ENCODE measurements at places on chromosomes 6 and 20.

DNA sequence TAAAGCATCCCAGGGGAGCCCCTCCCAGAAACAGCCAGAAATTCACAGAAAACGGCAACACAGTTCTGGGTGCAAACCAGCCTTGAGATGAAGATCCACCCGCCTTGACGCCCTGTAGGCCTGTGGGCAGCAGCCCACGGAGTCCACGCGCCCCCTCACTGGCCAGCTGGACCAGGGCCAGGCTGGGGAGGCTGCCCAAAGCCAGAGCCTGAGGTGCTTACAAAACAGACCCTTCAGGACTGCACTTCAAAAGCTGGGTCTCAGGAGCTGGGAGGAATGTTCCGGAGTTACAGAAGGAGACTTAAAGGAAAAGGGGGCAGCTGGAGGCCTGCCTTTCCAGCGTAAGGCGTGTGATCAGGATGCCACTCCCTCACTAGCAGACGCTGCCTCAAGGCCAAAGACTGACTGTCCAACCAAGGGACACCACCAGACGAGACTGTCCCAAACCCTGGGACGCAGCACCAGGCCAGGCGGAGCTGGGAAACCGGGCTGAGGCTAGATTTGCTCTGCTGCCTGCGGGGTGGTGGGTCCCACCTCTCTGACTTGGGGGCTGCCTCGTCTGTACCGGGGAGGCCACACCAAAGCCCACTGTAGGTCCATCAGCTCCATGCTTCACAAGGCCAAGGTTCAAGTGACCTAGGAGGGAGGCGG, 48.1 kb downstream of the RRBP1 start:
- DNase-seq = peak; percentile 37

- no peak for DNase-seq
Observed at GRCh38 chr20:9110365-9110764, 41.5 kb downstream of the PLCB4 start.

DNA sequence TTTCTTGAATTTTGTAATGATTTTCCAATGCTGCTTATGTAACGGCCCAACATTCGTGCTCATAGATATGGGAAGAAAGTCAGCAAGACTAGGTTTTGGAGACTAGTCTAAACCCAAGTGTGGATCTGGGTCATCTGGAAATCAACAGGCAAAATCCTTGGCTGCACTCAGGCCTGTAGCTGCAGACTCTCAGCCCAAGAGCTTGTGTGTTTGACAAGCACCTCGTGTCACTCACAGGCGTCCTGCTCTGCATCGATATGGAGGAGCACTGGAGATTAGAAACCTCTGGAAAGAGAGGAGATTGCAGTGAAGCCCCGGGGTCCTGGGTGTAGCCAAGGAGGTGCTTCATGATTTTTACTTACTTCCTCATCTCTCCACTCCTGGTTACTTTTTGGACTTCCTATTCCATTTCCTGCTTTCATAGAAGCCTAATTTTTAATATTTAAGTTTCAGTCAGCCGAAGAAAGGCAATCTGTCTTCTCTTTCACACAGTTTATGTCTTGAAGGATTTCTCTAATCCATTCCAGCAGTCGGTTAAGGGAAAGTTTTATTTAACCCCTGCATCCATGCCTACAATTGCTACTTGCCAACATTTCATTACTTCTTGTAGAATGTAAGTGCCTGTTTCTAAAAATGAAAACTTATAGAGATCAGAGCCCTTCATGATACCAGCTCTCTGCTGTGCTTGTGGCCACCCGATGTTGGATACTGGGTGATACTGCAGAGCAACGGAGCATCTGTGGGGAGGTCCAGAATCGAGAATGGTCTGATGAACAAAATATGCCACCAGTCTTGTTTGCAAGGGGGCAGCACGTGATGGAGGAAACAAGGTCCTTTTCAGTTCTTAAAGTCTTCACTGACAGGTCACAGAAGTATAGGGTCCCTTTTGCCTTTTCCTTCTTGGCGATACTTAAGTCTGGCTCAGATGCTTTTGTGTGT, 296.3 kb downstream of the QKI start:
- no peak for DNase-seq

DNA sequence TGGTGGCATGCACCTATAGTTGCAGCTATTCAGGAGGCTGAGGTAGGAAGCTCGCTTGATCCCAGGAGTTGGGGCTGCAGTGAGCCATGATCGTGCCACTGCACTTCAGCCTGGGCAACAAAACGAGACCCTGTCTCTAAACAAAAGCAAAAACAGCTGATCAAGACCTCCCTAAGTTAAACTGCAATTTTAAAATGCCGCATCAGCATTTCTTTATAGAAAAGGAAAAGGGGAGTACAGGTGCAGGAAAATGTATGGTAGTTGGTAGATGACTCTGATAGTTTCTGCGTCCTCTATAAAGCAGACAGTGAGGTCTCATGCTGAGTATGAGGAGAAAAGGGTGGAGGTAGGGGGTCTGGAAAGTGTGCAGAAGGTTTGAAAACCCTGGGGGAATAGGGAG, 8.9 kb upstream of the TBCC start:
- no peak for DNase-seq

DNA sequence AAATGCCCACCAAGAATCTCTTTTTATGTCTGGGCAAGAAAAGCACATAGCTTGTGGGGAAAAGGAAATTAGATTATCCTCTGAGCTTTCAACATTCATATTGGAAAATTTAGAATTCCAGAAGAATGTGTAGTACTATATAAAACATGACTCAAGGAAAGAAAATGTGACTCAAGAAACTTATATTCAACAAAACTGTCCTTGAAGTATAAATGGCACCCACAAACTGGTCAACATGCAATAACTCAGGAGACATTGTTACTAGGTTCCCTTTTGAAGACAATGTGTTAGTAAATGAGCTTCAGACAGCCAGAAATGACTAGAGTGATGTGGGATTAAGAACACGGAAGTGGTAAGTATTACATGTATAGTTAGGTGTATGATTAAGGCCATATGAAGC, 26.1 kb upstream of the TINAG start:
- no peak for DNase-seq

GRCh38 chr6:514396-514978, 122.9 kb downstream of the IRF4 start:
- no peak for DNase-seq

DNA sequence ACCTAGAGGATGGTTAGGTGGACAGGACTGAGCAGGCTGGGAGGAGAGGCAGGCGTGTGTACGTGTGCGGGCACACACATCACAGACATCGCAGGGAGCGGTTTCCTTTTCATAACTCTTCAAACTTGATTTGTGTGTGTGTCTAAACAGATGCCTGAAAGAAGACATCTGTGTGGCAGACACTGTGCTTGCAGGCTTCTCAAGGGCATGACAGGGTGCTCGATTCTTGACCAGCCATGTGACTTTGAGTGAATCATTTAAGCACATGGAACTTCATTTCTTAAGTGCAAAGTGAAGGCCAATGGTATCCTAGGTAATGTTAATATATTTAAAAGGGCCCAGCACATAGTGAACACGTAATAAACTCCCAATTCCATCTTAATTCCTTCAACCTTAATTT, 186.5 kb downstream of the SCP2D1 start:
- no peak for DNase-seq

DNA sequence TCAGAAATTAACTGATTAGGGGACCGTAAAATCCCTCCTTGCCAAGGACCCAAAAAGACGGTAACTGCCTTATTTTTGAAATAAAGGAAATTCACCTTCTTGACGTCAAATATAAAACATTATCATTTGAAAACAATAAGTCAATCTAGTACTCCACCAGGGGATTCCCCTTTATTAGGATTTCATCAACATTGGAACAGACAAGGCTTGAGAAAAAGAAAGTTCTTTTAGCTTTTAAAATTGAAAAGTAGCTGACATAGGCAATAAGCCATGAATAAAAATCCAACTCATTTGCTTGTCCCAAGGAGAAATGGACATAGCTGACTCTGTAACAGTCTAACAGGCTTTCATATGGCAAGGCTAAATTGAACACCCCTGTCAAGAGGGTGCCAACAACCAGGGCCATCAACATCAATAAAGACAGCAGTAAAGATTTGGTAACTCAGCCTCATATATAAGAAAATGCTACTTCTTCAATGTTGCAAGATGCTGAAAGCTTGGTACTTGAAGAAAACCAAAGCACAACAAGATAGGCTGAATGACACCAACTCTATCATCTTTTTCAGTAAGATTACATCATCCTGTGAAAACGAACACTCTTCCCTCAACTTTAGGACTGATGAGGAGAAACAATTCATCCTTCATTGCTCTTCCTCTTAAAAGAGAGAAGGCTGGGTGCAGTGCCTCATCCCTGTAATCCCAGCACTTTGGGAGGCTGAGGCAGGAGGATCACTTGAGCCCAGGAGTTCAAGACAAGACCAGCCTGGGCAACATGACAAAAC, 121.0 kb upstream of the PRDM1 start:
- no peak for DNase-seq

DNA sequence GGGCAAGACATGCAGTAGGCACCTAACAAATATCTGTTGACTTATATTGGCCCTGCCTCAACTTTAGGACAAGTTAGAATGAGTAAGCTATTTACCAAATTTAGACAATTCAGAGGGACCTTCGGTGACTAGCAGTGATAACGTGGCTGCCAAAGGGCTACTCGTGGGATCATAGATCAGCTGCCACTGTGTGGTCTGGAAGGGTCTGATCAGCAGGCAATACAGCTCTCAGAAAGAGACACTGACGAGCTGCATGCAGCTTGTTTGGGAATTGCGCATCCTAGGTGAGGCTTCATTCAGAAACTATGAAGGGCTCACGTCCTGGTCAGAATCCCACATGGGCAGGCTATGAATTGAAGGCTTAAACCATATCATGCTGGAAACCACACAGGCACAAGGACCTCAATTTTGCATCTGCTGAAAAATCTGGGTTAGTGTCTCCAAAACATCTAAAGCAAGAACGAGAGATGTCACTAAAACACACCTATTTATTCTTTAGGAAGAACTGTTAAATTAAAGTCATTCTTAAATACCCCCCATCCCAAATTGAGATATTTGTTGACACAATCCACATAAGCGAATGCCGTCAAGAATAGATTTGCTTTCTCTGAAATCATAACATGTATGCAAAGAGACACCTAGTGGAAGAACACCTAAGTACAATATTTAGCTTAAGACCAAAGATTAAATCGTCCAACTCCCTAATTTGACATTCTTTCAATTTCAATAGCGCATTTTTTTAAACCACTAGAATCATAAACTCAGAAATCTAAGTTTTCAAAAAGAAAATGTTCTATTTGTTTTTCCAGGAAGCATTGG, 79.6 kb downstream of the IPCEF1 start:
- DNase-seq = no peak

DNA sequence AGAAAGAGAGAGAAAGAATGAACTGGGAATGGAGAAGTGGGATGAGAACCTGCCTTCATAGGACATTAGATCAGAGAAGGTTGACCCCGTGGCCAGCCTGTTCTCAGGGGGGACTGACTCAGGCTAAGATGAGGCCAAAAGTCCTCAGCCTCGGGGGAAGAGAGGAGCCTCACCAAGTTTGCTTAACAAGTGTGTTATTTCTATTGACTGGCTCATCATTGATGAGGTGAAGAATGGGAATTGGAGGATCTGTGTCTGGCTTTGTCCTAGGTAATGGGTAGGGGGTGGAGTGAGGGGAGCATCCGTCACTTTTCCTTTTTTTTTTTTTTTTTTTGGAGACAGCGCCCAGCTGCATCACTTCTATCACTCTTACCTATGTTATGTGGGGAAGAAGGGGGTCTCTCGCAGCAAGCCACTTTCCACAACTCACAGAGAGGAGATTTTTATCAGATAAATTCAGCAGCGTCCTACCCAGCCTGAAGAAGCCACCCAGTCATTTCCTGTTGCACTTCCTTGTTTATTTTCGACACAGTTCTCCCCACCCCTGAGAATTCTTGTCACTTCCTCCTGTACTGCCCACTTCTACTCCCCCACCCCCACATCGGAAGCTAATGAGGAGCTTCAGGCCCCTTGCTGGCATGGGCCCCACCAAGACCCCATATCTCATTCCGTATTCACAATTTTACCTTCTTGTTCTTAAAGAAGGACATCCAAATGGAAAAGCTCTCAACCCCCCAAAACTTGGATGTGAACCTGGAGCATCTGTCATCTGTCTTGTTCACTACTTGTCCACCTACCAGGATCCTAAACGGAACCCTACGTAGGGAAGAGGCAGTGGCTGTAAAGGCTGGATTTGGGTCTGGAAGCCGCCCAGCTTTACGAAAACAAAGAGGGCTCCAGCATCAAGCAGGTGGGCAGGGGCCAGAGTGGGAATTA, 2.8 kb upstream of the RNASET2 start:
- DNase-seq = no peak

GRCh38 chr6:11416936-11417576, 120.5 kb upstream of the TMEM170B start:
- no peak for DNase-seq

DNA sequence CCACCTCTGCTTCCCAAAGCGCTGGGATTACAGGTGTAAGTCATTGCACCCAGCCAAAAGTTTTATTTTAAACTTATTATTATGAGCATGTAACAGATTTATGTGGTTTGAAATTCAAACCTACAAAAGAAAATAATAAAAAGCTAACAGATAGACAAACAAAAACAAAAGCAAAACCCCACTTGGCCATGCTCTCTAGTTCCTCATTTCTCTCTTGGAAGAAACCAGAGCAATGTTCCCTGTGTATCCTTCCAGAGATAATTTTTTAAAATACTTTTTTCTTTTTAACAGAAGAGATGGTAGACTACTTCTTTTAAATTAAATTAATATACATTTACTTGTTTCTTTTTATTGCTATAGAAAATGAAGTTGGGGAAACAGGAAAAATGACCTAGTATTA, 28.0 kb upstream of the SLC17A3 start:
- no peak for DNase-seq

DNA sequence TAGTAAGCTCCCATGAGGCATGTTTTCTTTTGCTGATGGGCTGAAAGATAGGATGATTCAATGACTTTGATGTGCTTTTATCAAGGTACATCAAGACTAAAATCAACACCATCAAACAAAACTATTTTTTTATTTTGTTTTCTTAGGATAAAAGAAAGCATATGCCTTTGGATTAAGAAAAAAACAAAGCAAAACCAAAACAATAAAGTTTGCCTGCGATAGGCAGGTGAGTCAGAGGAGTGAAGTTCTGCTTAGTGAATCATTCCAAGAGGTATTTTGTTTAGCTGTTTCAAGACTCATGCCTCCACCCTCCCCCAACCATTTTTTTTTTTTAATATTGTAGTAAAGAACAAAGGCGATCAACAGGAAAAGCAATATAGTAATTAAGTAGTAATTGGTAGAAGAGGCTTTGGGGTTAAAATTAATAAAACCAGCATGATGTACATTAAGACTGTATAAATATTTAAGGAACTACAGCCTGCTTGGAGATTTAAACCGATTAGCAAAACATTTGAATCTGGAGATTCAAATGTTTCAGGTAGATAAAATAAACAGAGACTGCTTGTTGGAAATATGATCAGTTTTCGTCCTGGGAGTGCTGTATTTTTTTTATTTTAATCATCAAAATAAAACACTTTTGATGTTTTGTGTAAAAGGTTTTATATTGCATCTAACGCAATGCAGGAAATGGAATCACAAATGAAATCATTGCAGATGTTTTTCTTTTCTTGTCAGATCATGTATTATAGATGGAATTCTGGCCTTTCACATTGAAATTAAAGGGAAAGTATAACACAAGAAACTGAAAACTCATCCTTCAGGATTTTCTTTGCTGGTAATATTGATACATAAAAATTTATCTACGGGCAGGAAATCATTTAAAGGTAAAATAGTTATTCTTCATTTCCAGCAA, 482.3 kb upstream of the MANEA start:
- no peak for DNase-seq
